ENCODE measurements at places on chromosomes 6 and 20.

DNA sequence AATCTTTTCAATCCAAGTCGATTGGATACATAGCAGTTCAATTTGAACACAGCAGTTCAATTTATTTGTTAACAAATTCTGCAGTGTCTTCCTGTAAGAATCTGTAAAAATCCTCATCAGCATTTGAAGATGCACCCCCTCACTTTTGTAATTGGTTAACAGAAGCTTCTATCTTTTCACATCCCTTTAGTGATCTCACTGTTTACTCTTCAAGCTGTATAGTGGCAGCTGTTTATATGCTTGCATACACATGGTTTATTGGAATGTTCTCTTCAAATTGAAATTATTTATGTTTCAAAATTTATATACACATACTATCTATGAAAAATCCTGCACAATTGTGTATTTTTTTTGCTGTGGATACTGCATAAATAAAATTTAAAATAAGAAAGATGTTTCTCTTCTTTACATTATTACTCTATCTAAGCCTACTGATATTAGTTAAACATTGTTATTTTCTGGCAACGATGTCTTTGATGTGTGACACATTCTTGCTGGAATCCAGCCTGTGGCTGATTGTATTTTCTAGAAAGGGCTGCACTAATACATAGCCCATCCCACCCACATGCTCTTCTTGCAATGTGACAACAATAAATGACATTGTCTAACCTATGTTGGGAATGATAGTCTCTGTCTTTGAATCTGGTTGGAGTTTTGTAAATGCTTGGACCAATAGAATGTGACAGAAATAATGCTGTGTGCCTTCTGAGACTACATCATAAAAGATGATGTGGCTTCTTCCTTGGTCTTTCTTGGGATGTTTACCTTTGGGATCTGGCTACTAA, 573.0 kb downstream of the CD109 start:
- no peak for DNase-seq

GRCh38 chr20:63501818-63502670, 3.2 kb upstream of the EEF1A2 start:
- no peak for DNase-seq

GRCh38 chr6:39239527-39240154, 10.4 kb upstream of the KCNK5 start:
- no peak for DNase-seq

DNA sequence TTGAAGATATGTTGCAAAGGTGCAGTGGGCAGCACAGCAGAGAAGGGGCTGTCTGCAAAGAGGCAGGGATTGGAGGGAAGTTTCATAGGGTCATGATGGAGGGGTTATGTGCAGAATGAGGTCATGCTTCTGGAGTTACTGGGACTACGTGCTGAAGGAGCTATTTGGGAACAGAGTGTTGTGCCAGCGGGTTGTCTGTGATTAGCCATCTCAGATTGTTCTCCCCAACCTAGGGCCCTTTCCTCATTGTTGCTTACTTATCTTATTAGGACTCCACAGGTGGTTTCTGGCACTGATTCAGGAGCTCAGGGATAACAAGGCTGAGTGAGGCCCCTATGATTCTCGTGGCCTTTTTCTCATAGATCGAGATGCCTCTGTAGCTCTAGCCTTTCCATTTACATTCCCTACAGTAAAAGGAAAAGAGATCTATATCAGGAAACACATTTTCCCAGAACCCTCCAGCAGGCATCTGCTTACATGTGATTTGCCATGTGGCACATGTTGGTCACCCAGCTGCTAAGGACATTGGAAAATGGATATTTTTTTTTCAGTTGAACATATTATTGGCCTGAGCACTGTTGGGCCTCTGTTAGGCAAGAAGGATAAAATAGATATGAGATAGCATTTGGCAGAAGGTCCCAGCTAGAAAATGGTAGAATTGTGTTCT, 429.6 kb upstream of the PLCB4 start:
- DNase-seq, result no peak

- no peak for DNase-seq
Observed at GRCh38 chr6:100118301-100118700, 124.3 kb upstream of the MCHR2 start.

DNA sequence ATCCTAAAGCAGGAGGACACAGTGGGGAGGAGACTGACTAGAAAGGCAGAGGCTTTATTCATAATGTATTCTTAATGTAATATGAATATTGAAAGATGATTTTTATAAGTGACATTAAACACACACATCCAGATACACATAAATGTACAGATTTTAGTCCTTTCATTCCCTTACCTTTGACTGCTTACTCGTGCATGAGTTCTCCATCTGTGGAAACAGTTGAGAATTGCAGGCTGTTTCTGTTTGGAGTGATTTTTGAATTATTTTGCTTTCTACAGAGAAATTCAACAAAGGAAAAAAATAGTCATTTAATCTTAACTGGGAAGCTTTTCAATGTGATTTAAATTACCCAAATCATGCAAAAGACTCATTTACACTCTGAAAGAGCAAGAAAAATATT, 136.5 kb downstream of the RIMS1 start:
- DNase-seq, result no peak

Measured in stimulated activated naive CD8-positive, alpha-beta T cell treated with anti-CD3 and anti-CD28 coated beads, Interleukin-15, amount 100 ng/mL, for 72 hours (primary cell).